ENCODE measurements at places on chromosomes 12 and 14. TPM values are rescaled to one million over a fixed set of nuclear protein-coding genes. Genes with fewer than 3 reads are reported as not detected.
A peak's percentile ranks its signal among the peaks of the same experiment; 100 is the strongest.

CELA1 gene
- total RNA-seq: not detected

EIF2S3B gene
- total RNA-seq: 1.0 TPM

C12orf54 gene
- not detected for total RNA-seq

BCAT1 gene
- 103 TPM for total RNA-seq

NPFF gene
- total RNA-seq: not detected

PCED1B gene
- 0.19 TPM for total RNA-seq

POLE2 gene
- 13.9 TPM for total RNA-seq

GRCh38 chr12:130803702-130804101, 35.3 kb downstream of the STX2 start:
- DNase-seq: no peak

- no peak for DNase-seq
Measured at GRCh38 chr12:67067453-67068203, 201.5 kb upstream of the CAND1 start.

GRCh38 chr14:37172024-37172869, at the start of gene SLC25A21:
Gene SLC25A21, minus strand, starts transcription at chr14:37172606.
- peak; percentile 85 for DNase-seq

GRCh38 chr12:6773590-6774351, 1.5 kb downstream of the LAG3 start:
- DNase-seq: no peak

- no peak for DNase-seq
Measured at GRCh38 chr12:464484-465267, 4.9 kb downstream of the B4GALNT3 start.

GRCh38 chr14:49194067-49194466, 392.1 kb downstream of the RPS29 start:
- DNase-seq: no peak

GRCh38 chr14:94971750-94972149, 185.6 kb downstream of the DICER1 start:
- DNase-seq: no peak

GRCh38 chr14:75845136-75845804, 136.5 kb downstream of the TGFB3 start:
- no peak for DNase-seq

DNA sequence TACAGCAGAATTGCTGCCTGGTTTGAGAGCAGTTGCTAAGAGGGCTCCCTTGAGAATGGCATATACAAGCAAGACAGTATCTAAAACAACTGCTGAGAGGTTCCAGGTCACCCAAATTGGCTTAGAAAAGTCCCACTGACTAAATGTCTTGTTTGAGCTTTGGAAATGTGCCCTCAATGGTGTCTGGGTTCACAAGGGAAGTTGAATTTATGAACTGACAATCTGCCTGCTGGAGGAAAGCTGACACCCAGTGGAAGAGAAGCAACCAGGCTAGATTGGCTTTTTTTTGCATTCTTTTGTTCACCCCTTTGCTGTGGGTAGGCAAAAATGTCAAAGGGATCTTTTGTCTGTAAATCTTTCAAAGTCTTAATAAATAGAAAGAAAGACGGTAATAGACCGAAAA, 44.6 kb upstream of the NPFF start:
- DNase-seq: no peak

- no peak for DNase-seq
Measured at GRCh38 chr12:23211384-23212320, 586.7 kb downstream of the ETNK1 start.

DNA sequence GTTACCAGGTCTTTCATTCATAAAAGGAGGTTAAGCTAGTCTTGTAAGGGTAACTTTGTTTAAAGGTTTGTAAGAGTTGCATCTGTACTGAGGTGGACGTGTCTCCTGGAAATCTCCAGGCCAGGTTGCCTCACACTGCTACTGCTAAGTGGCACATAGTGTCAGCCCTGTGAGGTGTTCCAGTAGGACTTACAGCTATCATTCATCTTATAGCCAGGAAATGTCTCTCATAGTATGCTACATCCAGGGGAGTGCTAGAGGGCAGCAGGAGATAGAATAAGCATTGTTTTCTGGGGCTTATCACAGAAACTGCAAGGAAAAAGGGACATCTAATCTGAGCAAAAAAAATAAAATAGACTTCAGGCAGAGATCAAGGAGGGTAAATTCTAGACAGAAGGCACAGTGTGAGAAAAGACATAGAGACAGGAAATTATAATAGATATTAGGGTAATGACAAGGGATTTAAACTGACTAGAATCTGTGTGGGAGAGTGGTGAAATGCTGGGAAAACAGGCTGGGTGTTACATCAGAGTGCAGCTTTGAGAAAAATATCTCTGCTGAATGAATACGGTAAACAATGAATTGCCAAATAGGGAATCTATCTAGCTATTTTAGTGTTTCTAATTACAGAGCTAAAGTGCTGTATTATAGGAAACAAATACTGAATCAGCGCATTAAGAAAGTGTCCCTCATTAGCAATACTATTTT, 205.1 kb upstream of the ABCD2 start:
- DNase-seq: no peak

GRCh38 chr14:104688505-104689108, 811 bp upstream of the INF2 start:
- DNase-seq: no peak

DNA sequence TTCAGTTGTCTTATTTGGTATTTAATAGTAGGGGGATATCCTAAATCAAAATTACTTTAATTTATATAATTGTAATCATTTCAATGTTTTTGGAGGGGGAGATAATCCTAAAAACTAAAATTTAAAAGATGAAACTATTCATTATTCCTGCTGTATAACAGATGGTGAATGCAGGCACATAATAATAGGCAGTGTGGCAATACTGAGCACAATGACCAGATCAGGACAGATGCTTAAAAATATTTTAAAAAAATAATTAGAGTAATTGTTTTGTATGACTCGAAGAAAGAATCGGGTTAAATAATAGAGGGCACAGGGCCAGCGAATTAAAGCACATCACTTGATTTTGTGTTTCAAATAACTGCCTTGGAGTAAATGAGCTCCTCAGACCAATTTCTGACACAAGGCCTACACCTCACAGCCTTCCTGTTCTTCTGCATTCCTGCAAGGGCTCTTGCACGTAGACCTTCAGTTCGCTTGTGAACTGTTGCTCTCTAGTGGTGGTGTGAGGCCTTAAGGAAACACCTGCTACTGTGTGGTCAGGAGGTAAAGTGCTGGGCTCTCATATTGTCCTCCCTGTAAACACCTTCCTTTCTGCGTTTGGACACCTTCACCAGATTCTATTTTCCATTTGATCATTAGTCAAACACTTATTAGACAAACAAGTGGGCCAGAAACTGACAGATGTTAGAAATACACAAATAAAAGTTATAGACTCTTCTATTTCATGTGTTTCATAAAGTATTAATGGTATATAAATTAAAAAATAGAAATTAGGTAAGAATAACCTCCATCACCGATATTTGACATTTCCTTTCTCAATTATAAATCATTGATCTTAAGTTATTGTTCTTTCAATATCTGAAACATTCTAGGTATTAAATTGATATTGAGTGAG, 29.3 kb upstream of the KLRF1 start:
- peak; percentile 93 for DNase-seq
